ENCODE measurements at places on chromosomes 11 and 22.
A peak's percentile ranks its signal among the peaks of the same experiment; 100 is the strongest.

DNA sequence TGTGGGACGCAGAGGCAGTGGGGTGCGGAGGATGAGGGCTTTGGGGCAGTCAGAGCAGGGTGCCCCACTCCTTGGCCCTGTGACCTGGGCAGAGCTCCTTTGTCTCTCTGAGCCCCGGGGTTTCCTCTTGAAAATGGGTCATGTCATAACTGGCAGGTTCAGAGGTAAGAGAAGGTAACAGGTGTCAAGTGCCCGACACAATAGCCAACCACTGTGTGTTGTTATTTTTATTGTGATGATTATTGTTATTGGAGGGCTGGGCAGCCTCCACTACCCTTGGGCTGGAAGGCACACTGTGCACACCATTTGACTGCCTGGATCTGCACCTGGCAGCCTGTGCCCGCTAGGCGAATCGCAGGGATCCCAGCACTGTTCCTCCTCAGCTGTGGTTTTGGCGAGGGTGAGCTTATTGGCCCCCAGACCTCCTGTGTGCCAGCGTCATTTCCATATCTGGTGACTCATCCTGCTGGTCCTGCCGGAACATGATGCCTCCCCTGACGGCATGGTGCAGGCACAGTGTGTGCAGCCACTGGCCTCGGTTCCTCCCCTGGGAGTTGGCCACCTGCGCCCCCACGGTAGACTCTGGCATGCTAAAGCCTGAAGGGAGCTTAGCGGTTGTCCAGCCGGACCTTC lies 15.4 kb upstream of the SOX10 start:
- no peak for DNase-seq

- no peak for DNase-seq
Observed at GRCh38 chr11:126498281-126498680, 142.8 kb downstream of the ST3GAL4 start.

DNA sequence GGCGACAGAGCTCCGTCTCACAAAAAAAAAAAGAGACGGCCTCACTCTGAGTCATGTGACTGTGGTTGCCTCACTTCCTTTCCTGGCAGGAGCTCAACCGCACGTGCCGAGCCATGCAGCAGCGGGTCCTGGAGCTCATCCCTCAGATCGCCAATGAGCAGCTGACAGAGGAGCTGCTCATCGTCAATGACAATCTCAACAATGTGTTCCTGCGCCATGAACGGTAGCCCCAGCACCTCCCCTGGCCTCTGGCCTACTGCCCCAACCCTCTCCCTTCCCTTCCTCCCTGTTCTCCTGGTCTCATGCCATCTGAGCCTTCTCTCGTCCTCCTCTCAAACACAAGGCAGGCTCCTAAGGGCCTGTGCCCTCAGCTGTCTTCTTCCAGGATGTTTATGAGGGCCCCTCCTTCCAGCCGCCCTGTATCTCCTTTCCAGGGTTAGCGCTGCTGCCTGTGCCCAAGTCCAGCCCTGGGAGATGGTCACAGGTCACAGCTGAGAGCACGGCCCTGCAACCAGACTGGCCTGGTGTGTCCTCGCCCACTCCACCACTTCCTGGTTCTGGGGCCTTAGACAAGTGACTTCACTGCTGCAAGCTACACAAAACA lies 30.7 kb downstream of the TOM1 start:
- peak; percentile 37 for DNase-seq

GRCh38 chr22:36012332-36012731 lies 16.3 kb downstream of the RBFOX2 start:
- no peak for DNase-seq

DNA sequence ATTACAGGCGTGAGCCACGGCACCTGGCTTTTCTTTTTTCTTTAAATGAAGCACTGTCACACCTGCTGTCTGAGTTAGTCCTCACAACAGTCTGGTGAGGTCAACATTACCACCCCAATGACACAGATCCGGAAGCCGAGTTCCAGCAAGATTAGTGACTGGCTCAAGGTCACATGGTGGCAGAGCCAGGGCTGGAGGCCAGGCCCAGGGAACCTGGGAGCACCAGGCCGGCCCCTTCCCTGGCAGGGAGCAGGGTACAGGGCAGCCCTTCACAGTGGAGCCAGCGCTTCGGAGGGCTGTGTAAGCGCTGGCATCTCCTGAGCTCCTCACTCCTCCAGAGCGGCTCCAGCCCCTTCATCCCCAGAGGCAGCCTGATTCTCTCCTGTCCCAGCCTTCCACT lies 118.7 kb downstream of the ST3GAL4 start:
- DNase-seq, result no peak

DNA sequence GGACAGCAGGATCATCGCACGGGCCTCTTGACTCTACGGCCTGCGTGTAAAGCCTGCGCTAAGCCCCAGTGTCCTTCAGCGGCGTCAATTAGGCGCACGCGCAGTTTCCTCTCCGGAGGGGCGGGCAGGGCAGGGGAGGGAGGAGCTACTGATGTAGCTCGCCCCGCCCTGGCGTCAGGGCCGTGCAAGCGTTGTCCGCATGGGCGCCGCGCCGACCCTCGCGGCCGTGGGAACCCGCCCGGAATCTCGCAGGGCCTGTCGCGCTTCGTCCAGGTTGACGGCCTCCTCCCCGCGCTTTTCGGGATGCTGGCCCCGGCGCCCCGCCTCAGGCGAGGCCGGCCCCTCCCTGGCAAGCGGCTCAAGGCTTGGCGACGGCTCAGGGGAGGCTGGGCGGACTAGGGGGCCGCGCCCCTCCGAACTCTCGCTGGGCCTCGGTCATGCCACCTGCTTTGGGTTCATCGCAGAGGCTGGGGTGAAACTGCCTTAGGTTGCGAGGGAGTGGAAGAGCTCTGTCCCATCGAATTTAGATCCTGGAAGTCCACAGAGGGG lies 61.1 kb downstream of the ST3GAL4 start:
- DNase-seq, result peak; percentile 40

DNA sequence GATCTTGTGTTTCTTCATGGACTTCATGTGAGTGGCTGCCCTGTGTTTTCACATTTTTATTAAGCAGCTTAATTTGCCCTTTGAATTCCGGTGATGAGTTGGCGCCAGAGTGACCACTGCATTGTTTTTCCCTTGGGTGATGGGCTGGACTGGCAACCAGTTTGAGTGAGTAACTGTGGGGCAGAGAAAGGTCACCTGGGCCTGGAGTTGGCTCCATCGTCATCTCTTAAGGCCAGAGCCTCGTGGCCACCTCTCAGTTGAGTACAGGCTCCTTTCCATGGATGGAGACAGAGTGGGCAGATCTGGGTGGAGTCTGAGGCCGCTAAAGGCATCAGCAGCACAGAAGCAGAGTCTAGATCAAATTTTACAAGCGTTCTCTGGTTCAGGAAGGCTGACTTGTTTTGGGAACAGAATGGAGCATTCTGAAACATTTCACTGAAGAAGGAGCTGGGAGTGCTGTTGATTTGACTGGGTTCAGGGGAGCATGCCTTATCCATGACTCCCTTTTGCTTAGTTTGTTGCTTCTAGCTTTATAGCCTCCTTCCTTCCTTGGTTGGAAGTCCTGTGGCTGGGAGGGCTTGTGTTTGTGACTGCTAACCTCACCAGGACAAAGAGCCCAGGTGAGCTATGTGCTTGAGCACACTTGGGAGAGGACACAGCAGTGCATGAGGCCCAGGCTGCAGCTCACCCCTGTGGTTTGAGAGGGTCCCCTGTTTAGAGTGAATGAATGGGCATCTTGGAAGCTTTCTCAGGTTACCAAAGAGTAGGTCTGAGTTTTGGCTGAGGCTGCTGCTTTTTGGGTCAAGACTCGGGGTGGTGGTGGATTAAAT lies 7.8 kb downstream of the BCR start:
- no peak for DNase-seq

DNA sequence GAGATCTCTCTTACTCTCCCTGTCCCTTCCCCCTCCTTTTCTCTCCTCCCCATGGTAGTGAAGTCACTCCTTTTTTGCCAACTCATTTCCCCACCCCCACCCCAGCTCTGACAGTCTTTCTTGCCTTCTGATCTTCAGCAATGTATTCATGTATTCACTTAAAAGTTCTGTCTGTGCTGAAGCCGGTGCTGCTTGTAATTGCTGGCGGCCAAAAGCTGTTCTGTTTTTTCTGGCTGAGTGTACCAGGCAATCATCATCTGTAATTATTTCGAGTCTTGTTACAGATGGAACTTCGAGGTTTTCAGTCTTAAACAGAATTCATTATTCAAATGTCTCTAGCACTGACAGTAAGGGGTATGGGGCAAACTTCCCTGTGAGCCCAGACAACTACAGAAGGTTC lies 99.5 kb downstream of the SPATA19 start:
- DNase-seq, result no peak

GRCh38 chr22:33962409-33962808 lies 42.1 kb upstream of the LARGE1 start:
- DNase-seq, result no peak

DNA sequence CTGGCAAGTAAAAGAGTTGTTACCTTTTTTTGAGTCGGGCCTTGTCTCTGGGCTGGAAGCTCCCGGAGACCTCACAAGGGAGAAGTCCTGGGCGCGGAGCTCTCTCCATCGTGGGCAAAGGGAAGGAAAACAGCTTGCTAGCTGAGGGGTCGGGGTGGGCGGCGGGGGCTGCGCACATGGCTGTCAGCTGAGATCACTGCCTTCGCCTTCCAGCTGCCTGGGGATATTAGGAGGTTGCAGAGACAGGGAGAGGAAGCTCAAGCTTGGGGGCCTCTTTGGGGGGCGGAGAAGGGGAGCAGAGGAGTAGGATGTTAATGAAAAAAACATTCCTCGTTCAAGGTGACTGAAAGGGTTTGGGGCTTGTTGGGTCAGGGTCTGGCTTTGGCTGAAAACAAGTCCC lies 49.2 kb upstream of the ALX4 start:
- no peak for DNase-seq

- DNase-seq, result no peak
Observed at GRCh38 chr11:26827567-26828081, 105.8 kb upstream of the SLC5A12 start.

GRCh38 chr11:60182541-60183330 lies at the start of gene MS4A6A:
Gene MS4A6A, minus strand, starts transcription at chr11:60183083. Its CDS starts 1,356 bp downstream, at chr11:60181727.
- DNase-seq, result no peak

DNA sequence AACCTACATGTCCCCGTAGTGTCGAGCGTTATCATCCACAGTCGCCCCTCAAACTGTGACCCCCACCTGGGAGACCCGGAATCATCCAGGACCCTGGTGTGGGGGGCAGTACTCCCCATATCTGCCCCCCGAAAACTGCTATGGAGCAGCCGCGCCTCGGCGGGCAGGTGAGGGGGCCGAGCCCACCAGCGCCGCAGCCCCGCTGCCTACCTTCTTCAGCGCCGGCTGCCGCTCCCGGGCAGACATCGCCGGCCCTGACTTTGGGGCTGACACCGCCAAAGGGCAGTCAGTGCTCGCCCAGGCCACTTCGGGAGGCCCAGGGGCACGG lies 825 bp downstream of the ARHGAP20 start:
- no peak for DNase-seq

- no peak for DNase-seq
Observed at GRCh38 chr11:120749395-120749794, 237.8 kb downstream of the GRIK4 start.

DNA sequence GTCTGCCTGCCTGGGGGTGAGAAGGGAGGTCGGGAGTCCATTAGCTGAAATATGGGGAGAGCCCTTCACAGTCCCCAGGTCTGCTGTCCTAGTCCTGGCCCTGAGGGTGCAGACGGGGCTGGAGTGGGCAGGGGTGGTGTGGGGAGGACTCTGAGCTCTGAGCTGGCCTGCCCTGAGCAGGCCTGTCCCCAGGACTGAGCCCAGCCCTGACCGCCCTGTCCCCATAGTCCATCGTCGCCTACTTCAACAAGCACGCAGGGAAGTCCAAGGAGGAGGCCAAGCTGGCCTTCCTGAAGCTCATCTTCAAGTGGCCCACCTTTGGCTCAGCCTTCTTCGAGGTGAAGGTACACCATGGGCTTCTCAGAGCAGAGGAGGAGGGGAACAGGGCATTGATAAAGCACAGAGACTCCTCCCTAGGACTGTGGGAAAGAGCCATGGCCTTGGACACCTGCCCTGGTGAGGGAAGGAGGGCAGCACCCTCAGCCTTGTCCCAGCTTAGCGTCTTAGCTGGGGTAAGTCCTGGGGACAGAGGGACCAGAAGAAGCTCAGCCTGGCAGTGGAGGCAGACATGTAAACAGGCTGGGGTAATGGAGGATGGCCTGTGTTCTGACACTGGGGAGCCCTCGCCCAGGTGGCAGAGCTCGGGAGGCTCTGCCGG lies 83.7 kb downstream of the MYO7A start:
- DNase-seq, result no peak

GRCh38 chr22:27865496-27865895 lies 53.6 kb downstream of the PITPNB start:
- no peak for DNase-seq

GRCh38 chr11:61961570-61962212 lies 5.7 kb downstream of the FTH1 start:
- no peak for DNase-seq

DNA sequence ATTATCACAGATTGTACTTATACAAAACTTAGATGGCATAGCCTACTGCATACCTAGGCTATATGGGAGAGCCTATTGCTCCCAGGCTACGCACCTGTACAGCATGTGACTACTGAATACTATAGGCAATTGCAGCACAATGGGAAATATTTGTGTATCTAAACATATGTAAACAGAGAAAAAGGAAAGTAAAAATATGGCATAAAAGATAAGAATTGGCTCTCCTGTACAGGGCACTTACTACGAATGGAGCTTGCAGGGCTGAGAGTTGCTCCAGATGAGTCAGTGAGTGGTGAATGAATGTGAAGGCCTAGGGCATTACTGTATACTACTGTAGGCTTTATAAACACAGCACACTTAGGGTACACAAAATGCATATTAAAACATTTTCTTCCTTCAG lies 13.2 kb downstream of the APOL6 start:
- DNase-seq, result no peak

GRCh38 chr22:36955691-36956090 lies 42.3 kb downstream of the CSF2RB start:
- no peak for DNase-seq

DNA sequence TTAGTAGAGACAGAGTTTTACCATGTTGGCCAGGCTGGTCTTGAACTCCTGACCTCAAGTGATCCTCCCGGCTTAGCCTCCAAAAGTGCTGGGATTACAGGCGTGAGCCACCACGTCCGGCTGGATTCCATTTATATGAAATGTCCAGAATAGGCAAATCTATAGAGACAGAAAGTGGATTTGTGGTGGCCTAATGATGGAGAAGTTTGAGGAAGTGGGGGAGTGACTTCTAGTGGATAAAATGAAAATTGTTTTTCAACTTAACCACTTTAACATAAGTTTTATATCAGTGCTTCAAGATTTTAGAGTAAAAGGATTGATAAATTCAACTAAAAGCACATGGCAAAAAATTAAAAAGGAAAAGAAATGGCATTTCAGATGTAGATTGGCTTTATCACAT lies 66.2 kb downstream of the HIPK3 start:
- no peak for DNase-seq

GRCh38 chr11:68297812-68298658 lies 14.4 kb upstream of the LRP5 start:
- peak; percentile 67 for DNase-seq

GRCh38 chr22:17665854-17666253 lies 27.3 kb downstream of the BCL2L13 start:
- no peak for DNase-seq

- no peak for DNase-seq
Observed at GRCh38 chr11:47105974-47106373, 70.7 kb downstream of the ARFGAP2 start.

All from T-cell (primary cell).